NCI-H146 (cell line): ENCODE measurements at places on chromosomes 12 and 14.

- DNase-seq: no peak
These were observed 459.2 kb downstream of the RAD51B start for GRCh38 chr14:68278576-68279436.

- DNase-seq: no peak
These were observed 61.8 kb downstream of the PITPNM2 start for GRCh38 chr12:123089140-123089539.

GRCh38 chr12:47155457-47156166 is 75.9 kb upstream of the AMIGO2 start:
- DNase-seq: no peak

DNA sequence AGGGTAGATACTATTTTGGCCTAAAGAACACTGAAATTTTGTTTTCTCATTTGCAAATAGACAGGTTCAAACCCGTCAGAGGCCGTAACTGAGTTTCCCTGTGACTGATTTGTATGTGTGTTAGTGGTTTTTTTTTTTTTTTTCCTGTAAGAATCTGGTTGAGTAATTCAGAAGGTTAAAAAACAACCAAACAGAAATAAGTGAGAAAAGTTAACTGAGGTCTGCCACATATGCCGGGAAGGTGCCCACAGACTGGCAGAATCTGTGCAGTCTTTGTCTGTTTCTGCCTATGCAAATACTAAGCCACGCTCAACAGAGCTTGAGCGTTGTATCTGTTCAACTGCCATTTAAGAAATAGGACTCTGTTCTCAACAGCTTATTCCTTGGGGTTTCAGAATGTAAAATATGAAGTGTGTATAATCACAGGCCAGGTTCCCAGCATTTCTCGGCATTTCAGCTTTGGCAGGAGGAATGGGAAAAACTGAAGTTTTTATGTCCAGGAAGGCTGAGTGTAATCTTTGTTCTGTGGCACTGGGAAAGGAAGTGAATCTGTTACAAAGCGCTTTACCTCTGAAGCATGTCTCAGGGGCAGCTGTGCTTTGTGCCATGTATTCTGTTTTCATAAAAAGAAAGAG is 181.9 kb downstream of the PRKCH start:
- no peak for DNase-seq

DNA sequence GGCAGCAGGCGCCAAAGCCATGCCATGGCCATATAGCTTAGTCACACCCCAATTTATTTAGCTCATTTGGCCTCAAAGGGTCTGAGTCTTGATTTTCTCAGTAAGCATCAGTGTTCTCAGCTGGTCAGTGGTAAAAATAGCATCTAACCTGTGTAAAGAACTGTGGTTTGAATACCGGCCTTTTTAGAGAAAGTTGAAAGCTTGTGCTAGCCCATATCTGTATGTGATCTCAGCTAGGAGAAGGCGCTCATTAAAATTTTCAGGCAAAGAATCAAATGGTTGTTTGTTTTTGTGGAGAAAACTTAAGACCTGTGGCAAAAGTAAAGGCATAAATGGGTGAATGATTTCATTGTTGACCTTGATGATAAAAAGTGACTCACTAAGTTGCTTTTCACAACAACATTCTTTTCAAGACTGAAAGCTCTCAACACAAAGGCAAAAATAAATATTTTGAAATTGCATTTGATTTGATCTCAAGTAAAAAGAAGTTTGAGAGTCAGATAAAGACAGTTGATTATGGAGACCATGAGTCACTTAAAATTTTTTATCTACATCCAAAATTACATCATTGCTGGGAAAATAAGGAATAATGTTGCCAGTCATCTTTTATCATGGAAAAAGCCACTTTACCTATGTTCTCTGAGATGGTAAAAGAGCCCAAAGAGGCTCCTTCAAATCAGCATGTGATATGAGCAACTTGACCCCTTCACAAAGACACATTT is 128.5 kb upstream of the RGS6 start:
- DNase-seq: no peak

- DNase-seq: no peak
These were observed 6.2 kb upstream of the ATP6V0A2 start for GRCh38 chr12:123705935-123706334.

- DNase-seq: peak; percentile 21
These were observed 152.3 kb downstream of the MON2 start for GRCh38 chr12:62618930-62619329.

DNA sequence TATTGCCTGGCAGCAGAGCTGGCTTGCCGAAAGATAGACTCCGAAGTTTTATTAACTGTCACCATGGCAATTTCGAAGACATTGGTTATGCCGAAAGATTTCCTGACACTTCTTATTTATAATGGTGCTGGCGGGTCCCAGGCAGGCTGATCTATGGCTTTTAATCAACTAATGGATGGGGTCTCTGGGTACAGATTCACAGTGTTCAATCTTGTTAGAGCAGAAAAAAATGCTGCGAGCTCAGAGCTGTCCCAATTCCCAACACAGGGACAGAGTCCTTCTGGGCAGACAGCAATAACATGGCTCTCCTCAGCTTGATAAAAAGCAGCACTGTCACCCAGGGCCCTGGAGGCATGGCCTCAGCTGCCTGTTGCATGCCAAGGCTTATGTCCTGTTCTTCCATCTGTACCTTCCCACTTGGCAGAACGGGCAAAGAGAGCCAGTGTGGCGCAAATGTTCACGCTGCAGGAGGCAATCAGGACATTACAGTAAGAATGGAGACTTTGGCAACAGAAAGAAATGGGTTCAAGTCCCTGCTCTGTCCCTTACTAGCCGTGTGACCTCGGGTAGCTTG is 228.2 kb upstream of the PWP1 start:
- DNase-seq: no peak

DNA sequence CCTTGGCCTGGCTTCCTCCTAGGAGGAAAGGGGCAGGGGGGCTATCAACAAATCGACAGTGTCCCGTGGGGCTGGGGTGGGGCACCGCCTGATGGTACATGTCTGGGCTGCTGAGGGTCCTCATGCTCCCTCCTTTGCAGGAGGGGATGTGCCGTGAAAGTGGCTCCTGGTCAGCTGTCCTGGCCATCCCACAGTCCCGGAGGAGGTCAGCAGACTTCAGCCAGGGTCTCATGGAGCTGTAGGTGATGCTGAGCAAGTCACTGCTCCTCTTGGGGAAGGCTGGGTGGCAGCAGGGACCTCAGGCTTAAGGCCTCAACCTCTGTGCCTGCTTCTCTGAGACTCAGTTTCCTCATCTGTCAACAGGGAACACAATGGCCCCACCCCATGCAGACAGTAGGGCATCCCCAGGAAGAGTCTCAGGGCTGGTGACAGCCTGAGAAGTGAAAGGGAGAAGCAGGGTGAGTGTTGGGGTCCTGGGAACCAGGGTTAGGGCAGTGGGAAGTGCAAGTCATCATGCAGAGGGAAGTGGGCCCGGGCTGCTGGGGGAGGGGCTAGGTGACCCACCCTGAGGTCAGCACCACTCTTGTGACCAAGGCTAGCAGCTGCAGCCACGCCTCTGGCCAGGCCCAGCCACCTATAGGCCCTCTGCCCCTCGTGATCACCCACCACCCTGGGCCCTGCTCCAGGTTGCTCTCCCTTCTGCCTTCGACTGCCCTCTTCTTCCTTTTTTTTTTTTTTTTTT is 4.4 kb upstream of the TNFAIP2 start:
- DNase-seq: no peak
